ENCODE measurements at places on chromosomes 3 and 15.

GRCh38 chr3:69328963-69329302 lies 57.0 kb downstream of the FRMD4B start:
- DNase-seq, result no peak

GRCh38 chr3:45180051-45180450 lies 33.9 kb upstream of the CDCP1 start:
- no peak for DNase-seq

GRCh38 chr3:53382106-53382505 lies 34.8 kb upstream of the DCP1A start:
- no peak for DNase-seq

DNA sequence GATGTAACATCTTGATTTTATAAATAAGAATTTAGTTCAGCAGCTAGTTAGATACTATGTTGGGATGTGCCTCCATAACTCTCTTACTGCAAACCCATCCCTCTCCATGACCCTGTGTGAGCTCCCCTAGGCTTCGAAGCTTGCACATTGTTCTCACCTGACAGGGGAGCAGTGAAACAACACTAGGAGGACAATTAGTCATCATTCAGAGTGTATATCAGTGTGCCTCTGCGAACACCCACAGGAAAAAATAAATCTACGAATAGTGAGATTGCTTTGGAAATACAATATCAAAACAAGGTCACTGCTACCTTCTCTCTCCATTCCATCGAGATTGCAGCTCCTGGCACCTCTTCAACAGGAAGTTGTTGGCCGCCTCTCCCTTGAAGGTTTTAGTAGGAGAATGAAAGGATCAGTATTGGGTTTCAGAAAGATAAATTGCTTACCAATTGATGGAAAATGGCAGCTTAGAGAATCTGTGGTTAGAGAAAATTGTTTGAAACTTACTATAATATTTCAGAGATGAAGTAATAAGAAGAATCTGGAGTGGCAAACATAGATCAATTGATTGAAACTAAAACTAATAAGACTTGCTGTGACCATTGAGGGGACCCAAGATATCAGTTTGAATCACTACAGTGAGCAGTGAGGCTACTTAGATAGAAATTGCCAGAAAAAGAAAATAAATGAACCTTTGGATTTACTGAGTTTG lies 103.2 kb downstream of the CHL1 start:
- DNase-seq, result no peak

- no peak for DNase-seq
These were observed 384.0 kb upstream of the KCNMB2 start for GRCh38 chr3:178152031-178152806.

DNA sequence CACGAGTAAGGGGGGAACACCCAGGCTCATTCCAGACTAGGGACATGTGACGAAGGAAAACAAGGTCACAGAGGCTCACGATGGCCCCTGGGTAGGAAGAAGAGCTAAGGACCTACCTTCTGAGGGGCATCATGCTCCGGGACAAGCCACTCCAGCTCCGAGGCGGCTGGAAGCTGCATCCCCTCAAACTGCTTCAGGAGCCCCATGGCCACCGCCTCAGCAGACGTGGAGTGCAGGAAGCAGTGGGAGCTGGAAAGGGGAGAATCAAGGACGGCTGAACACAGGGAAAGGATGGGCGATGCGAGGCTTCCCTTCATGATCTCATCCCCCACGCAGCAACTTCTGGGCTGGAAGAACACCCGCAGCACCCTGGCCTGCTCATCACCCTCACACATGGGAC lies 53.5 kb downstream of the RUBCN start:
- DNase-seq, result no peak

GRCh38 chr15:89398896-89399237 lies 64.2 kb upstream of the POLG start:
- DNase-seq, result no peak

GRCh38 chr15:34993412-34993811 lies 5.3 kb upstream of the ZNF770 start:
- no peak for DNase-seq

DNA sequence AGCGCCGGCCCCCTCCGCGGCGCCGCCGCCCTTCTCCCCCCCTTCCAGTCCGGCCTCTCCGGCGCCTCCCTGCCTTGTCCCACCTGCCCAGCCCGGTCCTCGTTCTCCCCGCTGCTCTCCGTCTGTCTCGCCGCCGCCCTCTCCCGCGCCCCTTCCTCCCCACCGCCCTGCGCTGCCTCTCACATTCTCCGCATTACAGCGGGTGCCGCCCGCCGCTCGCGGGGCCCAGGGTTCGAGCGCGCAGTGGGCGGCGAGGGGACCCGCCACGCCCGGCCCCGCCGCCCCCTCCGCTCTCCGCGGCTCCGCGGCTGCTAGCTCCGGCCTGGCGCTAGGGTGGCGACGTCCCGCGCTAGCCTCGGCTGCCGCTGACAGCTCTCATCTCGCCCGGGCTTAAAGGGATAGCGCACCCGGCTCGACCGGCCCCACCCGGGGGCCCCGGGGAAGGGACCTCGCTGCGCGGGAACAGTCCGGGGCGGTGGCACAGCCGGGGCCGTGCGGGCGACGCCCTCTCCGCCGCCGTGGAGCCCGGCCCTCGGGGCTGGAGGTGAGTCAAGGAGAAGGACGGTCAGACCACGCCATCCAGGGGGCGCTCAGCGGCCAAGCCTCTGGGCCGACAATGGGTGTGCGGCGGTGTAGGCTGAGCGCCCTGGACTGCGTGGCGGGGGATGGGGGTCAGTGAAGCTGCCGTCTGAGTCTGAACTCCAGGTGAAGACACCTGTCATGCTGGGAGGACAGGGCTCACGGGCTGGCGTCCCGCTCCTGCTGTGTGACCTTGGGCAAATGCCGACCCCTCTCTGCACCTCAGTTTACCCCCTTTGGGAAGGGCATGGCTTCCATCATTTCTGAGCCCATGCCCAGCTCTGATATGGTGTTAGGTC lies 187.4 kb upstream of the LINGO1 start:
- no peak for DNase-seq

GRCh38 chr15:90419738-90420406 lies 31.8 kb downstream of the IQGAP1 start:
- no peak for DNase-seq

DNA sequence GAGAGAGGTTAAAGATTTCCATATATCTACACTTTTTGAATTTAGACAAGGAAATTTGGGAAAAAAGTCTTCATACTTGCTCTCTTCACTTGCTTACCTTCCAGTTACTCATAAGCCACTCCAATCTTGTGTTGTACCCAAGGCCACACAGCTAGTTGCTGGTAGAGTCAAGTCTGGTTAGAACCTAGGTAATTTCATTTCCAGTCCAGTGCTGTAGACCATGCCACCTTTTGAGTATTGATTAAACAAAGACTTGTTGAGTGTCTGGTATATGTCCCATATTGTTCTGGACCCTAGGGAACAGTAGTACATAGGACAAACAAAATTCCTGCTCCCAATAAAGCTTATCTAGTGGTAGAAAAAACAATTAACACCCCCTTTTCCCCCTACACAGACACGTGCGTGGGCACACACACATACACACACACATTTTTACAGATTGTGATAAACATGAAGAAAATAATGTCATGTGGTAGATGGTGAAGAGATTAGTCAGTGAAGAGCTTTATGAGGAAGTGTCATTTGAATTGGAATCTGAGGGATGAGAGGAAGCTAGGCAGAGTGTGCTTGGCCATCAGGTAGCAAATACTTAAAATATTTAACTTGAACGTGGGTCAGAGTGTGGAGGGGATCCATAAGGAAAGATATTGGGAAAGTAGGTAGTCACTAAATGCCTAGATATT lies 2.1 kb downstream of the CMC1 start:
- DNase-seq, result no peak

DNA sequence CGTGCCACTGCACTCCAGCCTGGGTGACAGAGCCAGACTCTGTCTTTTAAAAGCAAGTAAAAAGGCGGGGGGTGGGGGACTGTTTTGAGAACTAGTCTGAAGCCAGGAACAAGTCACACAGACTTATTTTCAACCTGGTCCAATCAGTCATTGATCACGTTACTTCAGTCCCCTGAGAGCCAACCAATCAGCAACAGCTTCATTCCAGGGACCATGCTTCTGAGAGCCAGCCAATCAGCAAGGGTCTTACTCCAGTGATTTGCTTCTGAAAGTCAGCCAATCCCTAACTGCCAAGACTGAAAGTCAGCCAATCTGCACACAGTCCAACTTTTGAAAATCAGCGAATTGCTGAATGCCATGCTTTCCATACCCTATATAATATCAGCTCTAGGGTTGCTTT lies 48.6 kb upstream of the C15orf39 start:
- DNase-seq, result peak; percentile 20

DNA sequence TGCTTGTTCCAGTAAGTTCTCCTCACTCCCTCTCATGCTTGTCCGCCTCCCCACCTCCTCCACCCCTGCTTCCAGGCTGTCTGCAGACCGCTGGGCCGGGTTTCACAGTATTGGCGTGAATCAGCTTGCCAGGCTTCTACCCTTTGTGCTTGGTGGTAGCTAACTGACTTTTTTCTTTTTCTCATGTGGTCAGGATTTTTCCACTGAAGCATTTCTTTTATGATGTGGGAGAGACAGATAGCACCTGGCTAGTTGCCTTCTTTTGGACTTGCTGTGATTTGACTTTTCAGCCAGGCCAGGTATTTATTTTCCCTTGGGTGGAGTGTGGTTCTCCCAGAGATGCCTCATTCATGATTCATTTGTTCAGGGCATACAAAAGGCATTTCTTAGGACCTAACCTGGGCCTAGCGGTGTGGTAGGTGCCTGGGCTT lies 60.6 kb downstream of the ST6GAL1 start:
- DNase-seq, result no peak

All from DND-41 (cell line).